Activated naive CD4-positive, alpha-beta T cell treated with anti-CD3 and anti-CD28 coated beads for 36 hours (primary cell): ENCODE measurements at places on chromosomes 12 and 14.

- no peak for DNase-seq
These were observed 6.4 kb upstream of the TTC8 start for GRCh38 chr14:88818018-88818417.

DNA sequence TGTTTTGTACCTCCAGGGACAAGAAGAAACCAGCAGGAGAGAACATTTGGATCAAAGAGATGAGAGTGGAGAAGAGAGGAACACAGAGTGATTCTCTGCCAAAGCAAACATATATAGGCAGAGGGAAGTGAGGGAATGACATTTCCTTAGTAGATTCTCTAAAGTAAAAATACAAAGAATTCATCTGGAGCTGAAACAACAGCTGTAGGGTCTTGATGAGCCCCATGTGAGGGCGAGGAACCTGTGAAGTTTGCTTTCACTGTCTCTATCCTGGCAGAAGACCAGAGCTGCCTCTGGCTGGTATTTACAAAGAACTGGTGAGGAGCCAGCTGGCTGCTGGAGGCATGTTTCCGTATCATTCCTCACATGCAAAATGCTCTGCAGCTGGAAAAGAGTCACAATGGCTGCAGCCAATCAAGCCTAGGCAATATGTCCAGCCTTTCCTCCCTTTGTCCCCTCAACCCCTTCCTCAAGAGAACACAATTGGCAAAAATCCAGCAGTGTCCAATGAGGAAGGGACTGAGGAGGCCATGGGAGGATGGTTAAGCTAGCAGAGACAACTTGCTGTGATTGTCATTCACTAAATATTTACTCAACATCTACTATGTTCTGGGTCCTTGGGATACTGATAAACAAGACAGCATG, 122.5 kb downstream of the PHLDA1 start:
- no peak for DNase-seq

GRCh38 chr12:91094957-91095356, 16.3 kb downstream of the LUM start:
- no peak for DNase-seq

GRCh38 chr14:93793555-93794324, 5.5 kb upstream of the PRIMA1 start:
- DNase-seq = no peak

- no peak for DNase-seq
These were observed 1.4 kb downstream of the TNS2 start for GRCh38 chr12:53051058-53051880.

DNA sequence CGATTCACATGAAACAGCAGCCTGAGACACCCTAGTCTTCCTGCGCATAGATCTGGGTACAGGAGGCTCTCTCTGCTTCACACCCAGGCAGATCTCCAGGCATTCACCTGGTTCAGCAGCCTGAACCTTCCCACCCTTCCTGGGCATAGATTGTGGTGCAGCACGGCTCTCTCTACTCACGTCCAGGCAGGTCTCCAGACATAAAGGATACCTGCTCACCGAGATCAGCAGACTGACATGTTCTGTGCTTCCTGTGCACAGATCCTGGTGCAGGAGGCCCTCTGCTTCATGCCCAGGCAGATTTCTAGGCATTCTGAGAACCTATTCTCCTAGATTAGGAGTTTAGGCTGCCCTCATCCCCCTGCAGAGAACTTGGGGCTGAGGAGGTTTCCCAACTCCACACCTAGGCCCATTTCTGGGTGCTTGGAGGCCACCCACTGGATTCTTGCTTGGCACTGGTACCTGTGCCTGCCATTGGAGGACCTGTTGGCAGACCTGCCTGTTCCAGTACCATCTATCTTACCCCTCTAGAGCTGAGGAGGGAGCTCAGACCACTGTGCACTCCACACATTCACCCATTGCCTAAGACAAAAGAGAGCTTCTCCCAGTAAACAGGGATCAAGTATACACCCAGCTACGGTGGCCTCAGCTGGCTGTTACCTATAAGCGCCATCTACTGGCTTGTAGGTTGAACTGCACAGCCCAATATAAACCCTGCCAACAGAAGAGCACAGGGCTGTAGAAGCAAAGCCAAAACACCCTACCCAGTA, 28.0 kb upstream of the GARIN6 start:
- DNase-seq = no peak

GRCh38 chr12:57049890-57050289, at the start of gene MYO1A:
TSS of gene MYO1A (minus strand) at chr12:57050129. CDS start at chr12:57048323, 1,806 bp downstream.
- DNase-seq = no peak

DNA sequence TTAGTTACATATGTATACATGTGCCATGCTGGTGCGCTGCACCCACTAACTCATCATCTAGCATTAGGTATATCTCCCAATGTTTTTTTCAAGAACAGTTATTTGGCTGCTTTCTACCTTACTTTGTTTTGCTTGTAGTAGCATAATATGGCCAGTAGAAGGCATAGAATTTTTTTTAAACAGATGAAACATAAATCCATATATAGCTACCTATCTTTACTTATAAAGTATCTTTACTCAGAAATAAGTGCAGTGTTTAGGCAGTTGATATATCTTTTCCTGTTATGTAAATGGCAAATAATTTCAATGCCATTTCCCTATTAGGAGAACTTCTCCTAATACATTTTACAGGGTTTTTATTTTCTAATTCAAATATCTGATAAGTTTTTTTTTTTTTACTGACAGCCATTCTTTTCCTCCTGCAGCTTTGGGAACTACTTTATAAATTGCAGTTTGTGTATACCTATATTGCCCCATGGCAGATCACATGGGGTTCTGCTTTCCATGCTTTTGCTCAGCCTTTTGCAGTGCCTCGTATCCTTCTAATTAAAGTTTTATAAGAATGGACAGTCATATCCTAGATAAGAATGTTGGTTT, 143.1 kb downstream of the PCNX1 start:
- no peak for DNase-seq

- no peak for DNase-seq
These were observed 412.8 kb upstream of the MGAT4C start for GRCh38 chr12:86669010-86669409.

DNA sequence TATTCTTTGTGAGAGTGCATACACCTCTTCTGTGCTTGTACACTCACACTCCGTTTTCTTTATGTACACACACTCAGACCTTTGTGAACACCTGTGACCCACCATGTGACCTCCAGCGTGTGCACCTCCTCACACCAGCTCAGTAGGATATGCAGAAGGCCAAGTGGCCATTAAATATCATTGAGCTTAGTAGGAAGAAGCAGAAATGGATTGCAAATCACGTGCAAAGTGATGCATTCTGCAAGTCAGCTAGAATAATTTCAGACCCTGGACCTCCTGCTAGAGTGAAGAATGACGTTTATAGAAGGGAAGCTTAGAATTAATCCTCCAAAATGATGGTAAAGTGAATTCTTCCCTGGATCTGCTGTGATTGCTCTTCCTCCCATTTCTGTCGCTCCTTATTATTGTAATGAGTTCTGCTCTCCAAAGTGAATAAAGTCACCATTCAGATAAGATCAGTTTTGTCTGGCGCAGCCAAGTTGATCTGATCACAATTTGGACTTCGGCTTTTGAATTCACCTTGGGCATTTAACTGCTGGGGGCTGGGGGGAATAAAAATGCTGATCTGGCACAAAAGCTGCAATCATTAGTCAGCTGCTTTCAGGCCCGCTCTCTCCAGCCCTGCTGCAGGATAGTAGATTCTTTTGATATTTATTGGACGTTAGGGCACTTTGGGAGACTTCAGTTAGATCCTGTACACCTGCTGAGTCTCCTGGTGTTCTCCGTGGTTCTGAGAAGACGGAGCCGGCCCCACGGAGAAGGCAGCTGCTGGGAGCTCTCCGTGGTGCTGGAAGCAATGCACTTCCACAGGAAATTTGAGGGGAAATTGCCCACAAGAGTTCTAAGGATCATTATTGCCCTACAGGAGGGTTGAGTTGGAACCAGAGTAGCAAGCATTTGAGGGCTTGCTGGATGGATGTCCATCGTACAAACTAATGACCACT, 12.4 kb upstream of the NRXN3 start:
- DNase-seq = peak; percentile 22

GRCh38 chr12:7989827-7990491, 42.6 kb upstream of the FOXJ2 start:
- peak; percentile 84 for DNase-seq

DNA sequence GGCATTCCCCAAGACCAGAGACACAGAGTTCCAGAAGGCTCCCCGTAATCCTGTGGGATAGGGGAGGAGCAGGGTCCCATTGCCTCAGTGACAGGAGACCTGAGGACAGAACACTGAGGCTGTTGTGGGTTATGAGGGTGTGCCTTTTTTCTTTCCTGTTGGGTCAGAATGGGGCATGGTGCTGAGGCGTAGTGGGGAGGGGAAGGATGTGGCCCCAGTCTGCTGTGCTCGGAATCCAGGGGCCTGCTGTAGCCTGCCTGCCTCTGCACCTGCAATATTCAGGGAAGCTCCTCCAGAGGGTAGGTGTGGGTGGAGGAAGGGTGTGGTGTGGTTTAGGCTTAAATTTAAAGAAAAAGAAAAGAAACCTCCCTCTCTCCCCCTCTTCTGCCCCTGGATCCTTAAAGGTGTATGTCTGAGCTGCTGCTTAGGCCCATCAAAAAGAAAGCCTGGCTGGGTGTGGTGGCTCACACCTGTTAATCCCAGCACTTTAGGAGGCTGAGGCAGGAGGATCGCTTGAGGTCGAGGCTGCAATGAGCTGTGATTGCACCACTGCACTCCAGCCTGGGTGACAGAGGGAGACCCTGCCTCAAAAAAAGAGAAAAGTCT, 18.7 kb downstream of the PLEKHG3 start:
- no peak for DNase-seq

DNA sequence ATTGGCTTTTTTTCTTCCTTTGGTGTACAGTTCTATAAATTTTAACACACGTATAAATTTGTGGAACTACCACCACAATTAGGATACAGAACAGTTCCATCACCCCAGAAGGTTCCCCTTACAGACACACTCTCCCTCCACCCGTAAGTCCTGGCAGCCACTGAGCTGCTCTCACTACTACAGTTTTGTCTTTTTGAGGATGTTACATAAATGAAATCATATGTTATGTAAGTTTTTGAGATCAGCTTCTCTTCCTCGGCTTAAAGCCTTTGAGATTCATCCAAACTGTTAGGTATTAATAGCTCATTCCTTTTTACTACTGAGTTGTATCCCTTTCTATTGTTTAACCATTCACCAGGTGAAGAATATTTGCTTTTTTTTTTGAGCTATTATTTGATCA, 74.3 kb upstream of the SLC24A4 start:
- DNase-seq = no peak

- DNase-seq = peak; percentile 53
These were observed 49.8 kb downstream of the RIN3 start for GRCh38 chr14:92563359-92563758.

DNA sequence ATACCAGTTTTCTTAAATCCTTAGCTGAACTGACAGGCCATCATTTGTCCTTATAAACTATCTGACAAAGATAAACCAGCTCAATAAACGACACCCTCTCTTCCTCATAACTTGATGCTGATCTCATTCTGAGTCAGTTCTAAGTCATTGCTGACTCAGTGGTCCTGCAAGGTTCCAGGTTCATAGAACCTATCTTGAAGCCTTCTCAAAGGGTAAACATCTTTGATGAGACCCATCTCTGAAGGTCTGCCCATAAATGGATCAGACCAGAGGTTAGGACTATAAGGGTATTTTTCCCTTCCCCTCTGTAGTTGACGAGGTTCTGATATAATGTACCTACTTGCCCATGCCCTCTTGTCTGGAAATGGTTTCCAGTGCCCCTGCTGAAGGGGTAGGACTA, 11.9 kb downstream of the NAA25 start:
- peak; percentile 59 for DNase-seq

GRCh38 chr12:90826036-90826435, 128.9 kb downstream of the CCER1 start:
- DNase-seq = no peak

GRCh38 chr14:95111507-95112164, 45.7 kb downstream of the DICER1 start:
- no peak for DNase-seq

GRCh38 chr12:113439606-113440030, 17.4 kb downstream of the SDSL start:
- peak; percentile 28 for DNase-seq

DNA sequence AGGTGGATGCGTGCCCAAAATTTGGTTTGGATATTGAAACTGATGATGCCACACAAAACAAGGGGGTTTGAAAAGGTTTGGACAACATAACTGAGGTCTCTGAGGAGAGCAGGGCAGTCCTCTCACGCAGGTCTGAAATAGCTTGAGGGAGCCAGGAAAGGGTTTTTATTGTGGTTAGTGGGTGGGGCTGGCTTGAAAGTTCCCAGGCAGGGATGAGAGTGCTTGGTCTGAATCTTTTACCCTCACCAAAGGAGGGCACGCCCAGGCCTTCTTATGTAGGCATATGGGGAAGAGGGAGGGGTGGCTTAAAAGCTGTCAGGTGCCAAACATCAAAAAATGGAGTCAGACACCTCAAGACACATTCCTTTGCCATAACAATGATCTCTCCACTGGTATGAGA, 493.1 kb upstream of the CCDC196 start:
- DNase-seq = peak; percentile 9

GRCh38 chr12:107491856-107492255, 193.7 kb upstream of the PWP1 start:
- no peak for DNase-seq

- DNase-seq = no peak
These were observed 114.1 kb upstream of the FKBP4 start for GRCh38 chr12:2680676-2681039.

GRCh38 chr12:132152411-132152821, 8.2 kb downstream of the NOC4L start:
- DNase-seq = no peak

DNA sequence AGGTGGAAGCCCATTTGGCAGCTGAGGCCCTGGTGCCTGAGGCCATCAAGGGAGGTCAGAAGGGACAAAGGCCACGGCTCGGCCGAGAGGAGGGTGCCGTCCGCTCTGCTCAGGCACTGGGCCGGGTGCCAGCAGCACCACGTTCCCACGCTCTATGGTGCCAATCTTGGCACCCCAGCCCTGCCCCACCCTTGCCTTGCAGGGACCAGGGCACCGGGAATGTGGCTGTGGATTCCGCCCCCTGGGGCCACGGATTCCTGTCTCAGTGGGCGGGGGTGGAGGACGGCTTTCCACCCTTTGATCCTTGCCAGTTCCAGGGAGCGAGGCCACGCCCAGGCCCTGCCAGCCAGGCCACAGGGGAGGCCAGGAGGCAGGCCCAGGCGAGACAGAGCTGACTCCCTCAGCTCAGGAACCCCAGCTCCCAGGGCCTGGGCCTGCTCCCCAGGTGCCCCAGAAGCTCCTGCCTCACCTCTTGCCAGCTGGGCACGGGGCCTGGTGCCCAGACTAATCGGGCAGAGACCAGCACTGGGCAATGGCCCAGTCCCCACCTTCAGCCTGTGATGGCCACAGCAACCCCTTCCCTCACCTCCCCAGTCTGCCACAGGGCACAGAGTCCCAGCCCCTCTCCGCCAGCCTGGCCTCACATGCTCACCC, 26.4 kb upstream of the GPR132 start:
- no peak for DNase-seq
